ENCODE measurements at places on chromosomes 4 and X.

GRCh38 chr4:78534286-78534955, 17.1 kb upstream of the ANXA3 start:
- DNase-seq, result peak; percentile 48

GRCh38 chr4:74499986-74500781, 55.2 kb downstream of the AREG start:
- no peak for DNase-seq

DNA sequence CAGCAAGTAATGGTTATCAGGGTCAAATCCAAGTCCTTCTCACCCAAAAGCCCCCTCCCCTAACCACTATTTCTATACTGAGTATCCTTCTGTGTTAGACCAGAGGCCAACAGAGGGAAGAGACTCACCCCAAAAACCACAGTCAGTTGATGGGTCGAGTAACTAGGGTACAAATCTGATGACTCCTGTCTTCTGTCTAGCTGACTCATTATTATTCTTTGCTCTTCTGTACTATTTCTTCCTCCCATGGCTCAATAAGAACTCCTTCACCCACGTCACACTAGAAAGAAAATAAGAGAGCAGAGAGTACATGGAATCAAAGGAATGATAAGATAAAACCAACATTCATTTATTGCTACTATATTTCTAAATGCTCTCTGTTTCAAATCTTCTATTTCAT, 2.0 kb downstream of the RAB40A start:
- no peak for DNase-seq

GRCh38 chr4:116531870-116532269, 553.5 kb downstream of the TRAM1L1 start:
- no peak for DNase-seq

DNA sequence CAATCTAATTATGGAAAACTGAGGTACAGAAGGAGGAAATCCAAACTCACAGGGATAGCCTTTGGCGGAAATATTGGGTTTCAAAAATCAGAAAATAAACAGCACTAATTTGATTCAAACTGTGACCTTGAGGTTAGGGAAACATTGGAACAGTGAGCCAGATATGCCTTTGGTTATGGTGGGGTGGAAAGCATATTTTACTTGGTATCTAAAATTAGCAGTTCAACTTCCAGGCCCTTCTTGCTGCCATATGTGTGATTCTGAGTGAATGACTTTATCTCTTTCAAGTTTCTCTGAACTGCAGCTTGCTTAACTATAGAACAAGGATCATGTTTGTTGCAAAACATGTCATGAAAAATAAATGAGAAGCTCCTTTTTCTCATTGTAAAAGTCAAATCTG, 240.9 kb upstream of the VEGFC start:
- DNase-seq, result no peak

GRCh38 chrX:39442332-39442731, 641.1 kb downstream of the MID1IP1 start:
- peak; percentile 20 for DNase-seq

DNA sequence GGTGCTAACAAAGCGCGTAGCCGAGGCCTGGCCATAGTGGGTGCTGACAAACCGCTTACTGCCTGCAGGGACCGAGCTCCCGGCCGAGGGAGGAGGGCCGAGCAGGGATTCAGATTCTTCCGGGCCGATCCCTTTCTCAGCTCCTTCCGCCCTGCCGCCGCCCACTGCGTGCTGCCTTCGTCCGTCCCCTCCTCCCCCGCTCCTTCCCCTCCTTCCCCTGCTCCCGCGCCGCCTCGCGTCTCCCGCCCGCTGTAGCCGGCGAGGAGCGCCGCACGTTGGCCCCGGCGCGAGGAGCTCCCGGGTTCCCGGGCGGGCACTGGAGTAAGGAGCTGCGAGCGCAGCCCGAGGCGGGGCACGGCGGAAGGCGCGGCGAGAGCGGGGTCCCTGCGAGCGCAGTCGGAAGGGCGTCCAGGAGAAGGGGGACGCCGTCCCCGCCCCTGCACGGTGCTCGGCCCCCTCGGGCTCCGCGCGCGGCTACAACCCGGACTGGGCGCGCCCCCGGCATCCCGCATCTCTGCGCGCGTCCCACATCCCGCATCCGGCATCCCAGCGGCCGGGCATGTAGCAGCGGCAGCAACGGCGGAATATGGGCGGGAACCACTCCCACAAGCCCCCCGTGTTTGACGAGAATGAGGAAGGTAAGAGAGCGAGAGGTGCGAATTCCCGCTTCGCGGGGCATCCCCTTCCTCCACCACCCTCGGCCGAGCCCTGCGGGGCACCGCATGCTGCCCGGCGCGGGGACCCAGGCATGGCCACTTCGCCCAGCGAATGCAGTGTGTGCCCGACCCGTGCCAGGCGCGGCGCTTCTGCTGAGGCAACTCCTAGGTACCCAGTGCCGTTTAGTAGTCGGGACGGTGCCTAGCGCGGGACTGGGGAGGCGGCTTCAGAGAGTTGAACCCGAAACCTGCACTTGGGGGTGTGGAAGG, at the start of gene STK32B:
Gene STK32B, plus strand, starts transcription at position 203 of the 926 bp plus-strand sequence.
- DNase-seq, result peak; percentile 60

DNA sequence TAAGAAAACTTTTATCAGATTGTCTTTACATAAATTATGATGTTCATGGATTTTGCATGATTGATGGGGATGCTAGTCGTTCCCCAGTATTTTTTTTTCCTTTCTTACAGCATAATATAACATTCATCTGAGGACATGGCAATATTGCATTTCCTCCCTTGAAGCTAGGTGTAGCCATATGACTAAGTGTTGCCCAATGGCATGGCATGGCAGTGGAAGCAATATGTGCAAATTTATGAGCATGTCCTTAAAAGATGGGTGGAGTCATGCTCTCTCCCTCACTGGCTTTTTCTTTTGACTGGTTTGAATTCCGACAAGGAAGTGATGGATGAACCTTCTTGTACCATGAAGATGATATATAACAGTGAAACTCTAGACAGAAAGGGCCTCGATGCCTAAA, 96.3 kb downstream of the BANK1 start:
- DNase-seq, result no peak

GRCh38 chr4:137881641-137882040, 349.3 kb upstream of the PCDH18 start:
- DNase-seq, result no peak

DNA sequence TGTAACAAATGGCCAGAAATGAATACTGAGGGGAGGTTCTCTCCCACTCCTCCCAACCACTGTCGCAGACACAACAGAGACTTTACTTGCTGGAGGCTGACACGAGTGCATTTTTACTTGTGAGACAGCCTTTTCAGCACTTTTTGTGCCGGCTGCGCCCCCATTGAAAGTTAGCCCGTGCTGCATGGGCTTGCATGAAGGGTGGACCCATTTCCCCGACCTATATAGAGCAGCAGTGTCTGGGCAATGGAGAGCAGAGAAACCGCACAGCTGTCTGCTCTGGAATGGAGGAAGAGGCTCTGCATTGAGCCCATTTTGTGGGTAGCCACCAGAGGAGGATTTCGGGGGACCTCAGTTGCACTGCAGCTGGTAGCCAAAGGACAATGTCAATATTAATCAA, 208.8 kb downstream of the UGT8 start:
- no peak for DNase-seq

DNA sequence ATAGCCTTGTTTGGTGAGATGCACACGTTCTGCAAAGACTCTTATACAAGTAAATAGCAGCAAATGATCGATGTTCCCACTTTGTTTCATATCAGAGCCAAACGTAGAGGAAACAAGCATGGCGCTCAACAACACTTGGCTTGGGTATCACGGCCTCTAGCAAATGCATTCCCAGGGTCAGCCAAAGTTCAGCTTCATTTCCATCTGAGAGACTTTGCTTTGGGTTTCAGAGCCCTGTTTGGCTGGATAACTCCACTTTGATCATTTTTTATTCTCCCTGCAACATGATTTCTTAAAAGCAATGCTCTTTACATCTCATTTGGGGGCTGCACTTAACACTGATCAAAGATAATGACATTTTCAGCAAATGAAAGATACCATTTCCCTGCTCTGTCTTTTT, 199.2 kb upstream of the FAM9B start:
- DNase-seq, result no peak

GRCh38 chr4:10385994-10386394, 71.2 kb downstream of the ZNF518B start:
- no peak for DNase-seq

DNA sequence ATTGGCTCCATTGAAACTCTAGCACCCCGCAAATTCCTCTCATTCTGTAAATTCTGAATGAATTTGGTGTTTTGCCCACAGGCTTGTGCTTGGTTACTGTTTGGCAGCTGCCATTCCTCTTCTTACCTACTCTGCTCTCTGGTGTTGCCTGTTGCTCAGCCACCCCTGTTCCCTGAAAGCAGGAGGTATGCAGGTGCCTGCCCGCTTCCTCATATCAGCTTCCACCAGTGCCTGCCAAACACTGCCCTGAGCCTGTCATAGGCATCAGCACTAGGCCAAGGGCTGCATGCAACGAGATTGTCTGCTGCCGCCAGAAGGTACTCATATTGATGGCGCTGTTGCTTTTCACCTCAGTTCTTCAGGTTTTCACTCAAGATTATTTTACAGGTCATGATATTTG, 978.1 kb downstream of the C4orf33 start:
- no peak for DNase-seq

GRCh38 chr4:165437691-165438090, 58.9 kb downstream of the CPE start:
- no peak for DNase-seq

DNA sequence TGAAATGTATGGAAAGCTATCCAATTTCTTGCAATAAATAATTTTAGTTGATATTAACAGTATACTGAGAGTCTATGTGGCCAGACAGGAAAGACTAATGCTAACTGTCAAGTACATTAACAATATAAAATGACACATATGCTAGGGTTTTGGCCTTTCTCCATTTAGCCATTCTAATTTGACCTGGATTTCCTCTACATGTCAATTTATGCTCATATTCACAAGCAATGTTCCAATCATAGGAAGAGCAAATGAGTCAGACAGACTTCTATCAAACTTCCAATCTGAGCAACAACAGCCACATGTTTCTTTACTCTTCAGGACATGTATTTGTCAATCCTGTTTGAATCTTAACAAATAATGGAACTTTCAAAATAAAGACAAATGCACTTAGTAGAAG, 53.6 kb downstream of the CORIN start:
- DNase-seq, result no peak

DNA sequence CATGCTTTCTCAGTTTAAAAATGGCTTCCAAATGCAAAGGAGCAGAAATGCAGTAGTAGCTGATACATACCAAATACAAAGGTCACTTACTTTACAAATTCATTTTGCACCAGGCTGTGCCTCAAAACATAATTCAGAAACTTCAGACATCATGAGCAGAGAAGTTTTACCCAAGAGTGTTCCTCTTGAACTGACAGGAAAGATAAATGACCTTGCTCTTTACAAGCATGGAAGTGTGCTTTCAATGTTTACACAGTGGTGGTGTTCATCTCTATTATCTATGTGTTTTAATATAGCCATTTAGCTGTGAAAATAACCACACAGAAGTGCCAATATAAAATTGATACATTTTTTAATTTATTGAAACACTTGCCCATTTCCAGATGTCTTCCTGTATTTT, 383.4 kb downstream of the ANKRD50 start:
- no peak for DNase-seq

DNA sequence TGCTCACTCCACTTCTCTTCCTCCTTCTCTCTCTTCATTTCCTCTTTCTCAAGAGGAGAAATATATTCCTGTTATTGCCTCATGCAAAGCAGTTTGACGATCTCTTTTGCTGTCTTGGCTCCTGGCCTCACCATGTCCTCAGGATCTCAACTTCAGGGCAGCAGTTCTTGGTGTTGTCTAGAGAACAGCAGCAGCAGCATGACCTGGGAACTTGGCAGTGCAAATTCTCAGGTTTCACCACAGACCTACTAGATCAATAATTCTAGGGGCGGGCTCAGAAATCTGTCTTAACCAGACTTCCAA, 193.4 kb upstream of the EDNRA start:
- no peak for DNase-seq

- peak; percentile 66 for DNase-seq
These were observed 174.5 kb upstream of the DKK2 start for GRCh38 chr4:107210450-107211239.

DNA sequence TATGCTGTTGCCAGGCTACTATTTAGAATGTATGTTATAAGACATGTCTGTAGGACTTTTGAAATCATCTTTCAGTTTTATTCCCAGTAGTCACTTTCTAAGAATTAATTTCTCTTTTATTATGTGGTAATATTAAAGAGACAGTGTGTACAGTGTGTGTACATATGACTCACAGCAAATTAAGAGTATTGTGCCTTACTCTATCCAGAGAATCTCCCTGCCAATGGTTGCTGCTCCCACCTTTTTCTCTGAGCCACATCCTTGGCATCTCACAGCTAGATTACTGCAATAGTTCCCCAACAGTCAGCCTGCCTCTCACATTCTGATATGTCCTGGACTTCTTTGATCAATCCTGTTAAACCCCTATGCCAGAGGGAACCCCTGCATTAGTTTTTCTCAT, 114.5 kb downstream of the ANXA5 start:
- DNase-seq, result no peak

DNA sequence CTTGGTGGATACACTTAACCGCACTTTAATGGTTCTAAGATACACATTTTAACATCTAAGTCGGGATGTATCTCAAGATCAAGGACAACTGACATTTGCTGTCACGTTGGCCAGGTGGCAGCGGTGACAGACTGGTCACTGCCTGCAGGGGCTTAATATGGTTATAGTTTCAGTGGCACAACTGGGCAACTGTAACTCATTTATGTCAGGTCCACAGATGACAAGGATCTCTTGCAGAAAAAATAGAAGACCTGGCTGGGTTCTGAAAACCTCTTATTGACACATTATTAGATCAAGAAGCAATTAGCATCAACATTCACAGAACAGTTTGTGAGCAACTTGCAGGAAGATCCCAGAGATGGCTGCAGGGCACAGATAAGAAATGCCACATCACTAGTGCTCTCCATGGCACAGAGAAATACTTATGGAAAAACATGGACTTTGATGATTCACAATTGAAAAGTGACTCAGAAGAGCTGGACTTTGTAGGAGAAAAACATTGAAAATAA, 99.6 kb upstream of the SORBS2 start:
- no peak for DNase-seq

DNA sequence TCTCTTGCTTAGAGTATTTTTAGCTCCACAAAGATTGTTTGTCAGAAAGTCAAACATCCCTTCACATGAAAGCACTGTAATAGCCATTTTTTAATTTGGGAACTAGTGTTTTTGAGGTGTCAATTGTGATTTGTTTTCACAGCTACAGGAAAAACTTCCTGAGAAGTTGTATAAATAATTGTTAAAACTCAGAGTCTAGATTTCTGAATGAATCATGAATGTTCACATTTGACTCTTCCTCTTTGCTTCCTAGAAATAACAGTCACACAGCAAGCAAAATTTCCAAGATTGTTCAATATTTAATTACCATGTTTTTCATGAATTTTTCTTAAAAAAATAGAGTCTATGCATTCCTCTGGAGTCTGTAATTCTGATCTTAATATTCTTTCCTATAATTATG, 156.9 kb upstream of the SLC7A11 start:
- no peak for DNase-seq

GRCh38 chrX:66233209-66233608, 69.2 kb downstream of the HEPH start:
- DNase-seq, result no peak

DNA sequence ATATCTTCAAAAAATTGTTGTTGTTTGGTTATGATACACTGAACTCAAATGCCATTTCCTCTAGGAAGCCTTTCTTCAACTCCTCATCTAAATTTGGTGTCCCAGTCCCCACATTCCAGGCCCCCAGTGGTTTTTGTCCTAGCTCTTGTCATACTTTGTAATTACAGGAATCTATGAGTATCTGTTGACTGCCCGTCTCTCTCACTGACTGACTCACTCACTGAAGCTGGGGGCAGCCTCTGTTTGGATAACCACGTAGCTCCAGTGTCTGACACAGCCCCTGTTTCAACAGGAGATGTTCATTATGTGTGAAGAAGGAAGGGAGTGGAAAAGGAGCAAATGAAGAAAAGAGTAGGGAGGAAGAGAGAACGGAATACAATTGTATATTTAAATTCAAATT, 284.1 kb upstream of the TENM3 start:
- peak; percentile 41 for DNase-seq
